ENCODE measurements at places on chromosomes 12 and 14. TPM values are rescaled to one million over a fixed set of nuclear protein-coding genes. Genes with fewer than 3 reads are reported as not detected.

GRCh38 chr12:44846826-44847225 lies 29.3 kb downstream of the NELL2 start:
- DNase-seq, result no peak

DNA sequence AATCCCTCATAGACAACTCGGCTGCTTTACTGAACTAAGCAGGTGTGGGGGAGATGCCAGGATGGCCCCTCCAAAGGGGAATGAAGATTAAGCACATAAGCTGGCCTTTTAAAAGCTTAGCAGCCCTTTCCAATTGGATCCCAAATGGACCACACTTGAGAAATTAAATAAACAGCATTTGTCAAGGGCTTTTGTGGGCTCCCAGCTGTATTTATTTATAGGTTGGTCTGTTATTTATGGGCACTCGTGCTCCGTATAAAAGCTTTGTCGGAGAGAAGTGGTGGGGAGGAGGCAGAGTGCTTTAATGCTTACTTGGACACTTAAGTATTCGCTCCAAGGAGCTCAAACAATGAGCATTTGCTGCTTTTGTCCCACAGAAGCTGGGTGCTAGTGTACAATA lies 580.2 kb downstream of the MED13L start:
- no peak for DNase-seq

The FBXO21 gene
- 66.3 TPM for polyA plus RNA-seq

DNA sequence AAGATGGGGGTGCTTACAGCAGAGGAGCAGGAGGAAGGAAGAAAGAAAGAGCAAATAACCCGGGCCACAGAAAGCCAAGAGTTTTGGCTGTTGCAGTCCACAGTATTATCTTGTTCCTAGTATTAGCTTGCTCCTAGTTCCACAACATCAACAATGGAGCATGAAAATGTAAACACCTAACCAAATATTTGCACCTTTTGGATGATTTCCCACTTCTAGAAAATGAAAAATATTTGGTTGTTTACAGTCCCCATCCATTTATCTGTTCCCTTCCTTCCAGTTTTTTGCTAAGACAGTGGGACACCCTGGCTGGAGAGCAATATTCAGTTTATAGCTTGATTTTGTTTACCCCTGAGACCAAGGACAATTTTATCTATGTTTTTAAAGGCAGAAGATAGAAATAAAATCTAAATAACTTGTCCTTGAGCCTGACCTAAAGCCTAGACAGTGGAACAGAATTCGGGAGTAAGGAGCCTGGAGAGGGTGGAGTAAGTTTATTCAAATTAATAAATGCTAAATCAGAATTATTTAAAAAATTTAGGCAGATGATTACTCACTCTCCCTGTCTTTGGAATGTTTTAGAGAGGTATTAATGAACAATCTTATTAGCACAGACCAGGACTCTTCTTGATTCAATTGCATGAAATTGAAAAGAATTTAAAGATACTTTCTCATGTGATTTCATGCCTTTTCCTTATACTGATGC lies 51.6 kb downstream of the RESF1 start:
- DNase-seq, result no peak

The KRT71 gene
- not detected for polyA plus RNA-seq

DNA sequence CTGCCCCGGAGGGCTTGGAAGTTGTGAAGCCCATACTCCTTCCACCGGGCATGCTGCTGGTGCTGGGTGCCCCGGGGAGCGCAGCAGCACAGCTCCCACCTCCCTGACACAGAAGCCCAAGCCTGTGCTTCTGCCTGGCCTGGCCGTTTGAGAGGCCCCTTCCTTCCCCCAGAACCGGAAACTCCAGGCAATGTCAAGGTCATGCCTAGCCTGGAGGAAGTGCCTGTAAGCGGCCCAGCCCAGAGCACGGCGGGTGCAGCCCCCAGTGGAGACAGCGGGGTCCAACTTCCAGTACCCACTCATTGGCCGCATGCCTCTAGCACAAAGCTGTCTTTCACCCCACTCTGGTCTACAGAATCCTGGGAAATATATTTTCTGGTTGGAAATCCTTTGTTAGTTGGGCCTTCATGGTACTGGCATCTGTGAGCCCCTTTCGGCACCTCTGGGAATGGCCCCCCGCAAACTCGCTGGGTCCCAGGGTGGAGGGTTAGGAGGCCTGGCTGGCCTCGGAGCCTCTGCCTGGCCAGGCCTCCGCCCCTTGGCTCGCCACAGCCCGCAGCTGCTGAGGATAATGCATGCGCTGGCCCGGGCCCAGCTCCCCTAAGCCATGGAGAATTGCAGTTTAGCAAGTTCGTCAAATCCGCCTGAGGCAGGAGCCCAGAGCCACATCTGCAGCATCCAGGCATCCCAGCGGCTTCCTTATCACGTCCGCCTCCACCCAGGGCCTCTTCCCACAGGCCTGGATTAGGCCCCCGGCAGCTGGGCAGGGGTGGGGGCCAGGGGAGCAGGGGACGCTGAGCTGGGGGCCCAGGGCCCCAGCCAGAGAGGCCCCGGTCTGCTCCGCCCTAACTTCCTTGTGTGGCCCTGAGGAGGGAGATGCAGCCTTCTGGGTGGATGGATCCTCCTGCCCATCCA lies 48.9 kb upstream of the DLK1 start:
- DNase-seq, result peak; percentile 69

GRCh38 chr14:21840765-21841164 lies 167.1 kb upstream of the OR4E1 start:
- DNase-seq, result no peak
